Myocyte (in vitro differentiated cells): ENCODE measurements at places on chromosomes 6 and 20.

DNA sequence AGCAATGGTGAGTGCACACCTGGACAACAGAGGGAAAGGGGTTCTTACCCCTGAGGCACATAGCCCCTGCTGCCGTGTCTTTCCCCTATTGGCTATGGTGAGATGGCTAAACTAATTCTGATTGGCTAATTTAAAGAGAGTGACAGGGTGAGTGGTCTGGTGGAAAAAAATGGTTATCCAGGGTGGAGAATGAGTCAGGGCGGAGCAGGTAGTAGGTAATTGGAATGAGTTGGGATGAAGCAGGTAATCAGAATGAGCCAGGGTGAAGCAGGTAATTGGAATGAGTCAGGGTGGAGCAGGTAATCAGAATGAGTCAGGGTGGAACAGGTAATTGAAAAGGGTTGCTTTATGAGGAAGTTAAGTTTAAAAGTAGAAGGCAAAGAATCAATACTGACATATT lies 200.3 kb downstream of the EYA4 start:
- no peak for DNase-seq

GRCh38 chr20:12019715-12020114 lies 102.0 kb downstream of the BTBD3 start:
- DNase-seq, result no peak

DNA sequence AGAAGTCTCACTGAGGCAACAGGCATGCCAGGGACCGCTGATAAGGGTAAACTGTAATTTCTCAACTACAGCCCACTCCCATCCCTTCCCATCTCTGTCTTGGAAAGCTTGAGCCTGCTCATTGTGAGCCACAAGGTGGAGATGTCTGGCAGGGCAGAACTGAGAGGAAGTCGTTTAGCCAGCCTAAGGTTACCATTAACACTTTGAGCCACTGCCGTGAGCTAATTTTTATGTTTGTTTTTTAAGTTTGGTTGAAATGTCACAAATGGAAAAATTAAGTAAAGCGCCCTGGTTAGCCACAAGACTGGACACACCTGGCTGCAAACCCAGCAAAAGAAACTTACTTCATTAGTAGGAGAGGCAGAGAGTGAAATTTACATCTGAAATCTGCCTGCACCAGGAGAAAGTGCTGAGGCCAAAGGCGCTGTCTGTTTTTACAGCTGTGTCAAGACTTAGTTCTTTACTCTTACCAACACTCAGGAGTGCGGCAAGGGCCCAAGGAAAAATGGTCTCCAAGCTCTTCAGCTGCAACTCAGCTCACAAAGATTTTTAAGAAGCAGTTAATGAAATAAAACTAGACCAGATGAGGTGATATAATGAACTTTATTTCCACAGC lies 50.0 kb upstream of the FAM83C start:
- peak; percentile 66 for DNase-seq

GRCh38 chr20:35314816-35315631 lies 22.8 kb upstream of the FAM83C start:
- DNase-seq, result peak; percentile 50

- no peak for DNase-seq
Measured at GRCh38 chr6:147212622-147213021, 8.4 kb downstream of the STXBP5 start.

DNA sequence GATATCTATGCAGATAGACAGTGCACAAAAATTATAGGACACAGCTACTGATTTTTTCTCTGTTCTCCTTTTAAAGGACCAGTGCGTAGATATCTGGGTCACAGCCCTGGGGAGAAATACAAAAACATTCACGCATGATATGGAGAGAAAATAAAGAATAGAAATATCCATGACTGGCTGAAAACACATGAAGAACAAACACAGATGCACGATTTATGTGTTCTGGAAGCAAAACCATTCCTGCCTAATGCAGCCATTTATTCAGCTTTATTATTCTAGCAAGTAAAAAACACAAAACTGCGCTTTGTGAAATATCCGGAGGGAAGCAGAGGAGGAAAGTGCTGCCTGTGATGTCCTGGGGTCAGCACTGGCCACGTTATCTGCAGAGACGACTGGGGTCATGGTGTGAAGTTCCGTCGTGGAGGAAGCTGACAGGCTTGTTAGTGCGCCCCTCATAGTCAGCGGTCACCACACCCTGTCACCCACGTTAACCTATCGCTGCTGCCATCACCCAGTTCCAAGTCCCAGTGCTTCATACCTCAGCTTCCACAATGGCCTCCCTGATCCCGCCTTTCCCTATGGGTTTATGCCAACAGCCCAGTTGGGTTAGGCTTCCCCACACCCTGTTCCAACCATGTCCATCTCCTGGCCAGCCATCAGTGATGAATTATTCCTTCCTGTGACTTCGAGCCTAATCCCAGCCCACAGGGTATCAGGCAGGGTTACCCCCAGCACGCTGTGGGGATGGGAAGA lies 86.6 kb upstream of the RPS6KA2 start:
- no peak for DNase-seq

GRCh38 chr6:16318538-16318937 lies 80.2 kb downstream of the GMPR start:
- DNase-seq, result peak; percentile 95

DNA sequence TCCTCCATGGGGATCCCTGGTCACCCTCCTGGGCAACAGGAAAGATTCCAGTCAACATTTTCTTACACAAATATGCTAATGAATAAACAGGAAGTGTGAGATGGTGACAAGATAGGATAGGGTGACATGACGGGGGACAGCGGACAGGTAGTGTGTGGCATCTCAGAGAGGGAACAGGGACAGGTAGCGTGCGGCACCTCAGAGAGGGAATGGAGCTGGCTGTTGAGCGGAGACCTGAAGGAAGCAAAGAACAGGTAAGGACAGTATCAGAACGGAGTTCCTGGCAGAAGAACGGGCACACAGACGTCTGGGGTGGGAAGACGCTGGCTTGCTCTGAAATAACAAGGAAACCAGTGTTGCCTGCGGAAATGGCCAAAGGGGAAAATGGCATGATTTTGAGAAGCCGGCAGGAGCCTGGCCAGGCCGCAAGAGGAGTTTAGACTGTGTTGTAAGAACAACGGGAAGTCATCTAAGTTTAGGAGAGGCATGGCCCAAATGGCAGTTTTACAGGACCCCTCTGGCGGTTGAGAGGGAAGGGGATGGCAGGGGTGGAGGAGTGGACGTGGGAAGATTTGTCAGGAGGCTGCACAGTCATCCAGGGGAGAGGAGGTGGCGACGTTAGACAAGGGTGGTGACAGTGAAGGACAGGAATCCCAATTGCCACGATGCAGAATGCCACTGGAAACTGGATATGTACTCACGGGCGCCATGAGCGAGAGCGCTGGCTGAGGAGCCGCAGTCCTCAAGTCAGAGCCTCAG lies 111.6 kb downstream of the JPH2 start:
- DNase-seq, result no peak

DNA sequence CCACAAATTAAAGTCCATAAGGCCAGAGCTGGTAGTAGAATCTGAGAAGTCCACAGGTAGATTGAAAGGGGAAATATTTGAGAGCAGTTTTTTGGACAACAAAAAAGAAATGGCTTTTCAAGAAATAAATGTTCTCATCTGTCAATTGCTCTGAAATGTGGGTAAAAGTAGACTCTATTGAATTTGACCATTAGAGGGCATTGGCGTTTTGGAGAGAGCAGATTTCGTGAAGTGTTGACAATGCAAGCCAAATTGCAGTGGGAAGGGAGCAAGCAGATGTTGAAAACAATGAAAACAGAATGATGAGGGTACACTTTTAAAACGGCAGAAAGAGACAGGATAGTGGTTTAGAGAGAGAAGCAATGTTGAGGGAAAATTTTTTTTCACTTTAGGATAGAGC lies 149.1 kb upstream of the FAM83B start:
- DNase-seq, result peak; percentile 28

GRCh38 chr6:31243508-31243907 lies 28.4 kb downstream of the HLA-C start:
- no peak for DNase-seq

DNA sequence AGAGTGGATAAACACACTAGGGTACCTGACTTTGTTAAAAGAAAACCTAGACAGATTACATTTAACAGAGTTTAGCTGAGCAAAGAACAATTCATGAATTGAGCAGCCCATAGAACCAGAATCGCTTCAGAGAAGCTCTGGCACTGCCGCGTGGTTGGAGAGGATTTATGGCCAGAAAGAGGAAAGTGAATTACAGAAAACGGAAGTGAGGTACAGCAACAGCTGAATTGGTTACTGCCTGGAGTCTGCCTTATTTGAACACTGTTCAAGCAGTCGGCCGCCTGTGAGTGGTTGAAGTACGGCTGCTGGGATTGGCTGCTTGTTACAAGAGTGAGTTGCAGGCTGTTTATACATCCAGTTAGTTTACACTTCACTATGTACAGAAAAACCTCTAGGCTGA lies 253.8 kb upstream of the CDYL start:
- no peak for DNase-seq

DNA sequence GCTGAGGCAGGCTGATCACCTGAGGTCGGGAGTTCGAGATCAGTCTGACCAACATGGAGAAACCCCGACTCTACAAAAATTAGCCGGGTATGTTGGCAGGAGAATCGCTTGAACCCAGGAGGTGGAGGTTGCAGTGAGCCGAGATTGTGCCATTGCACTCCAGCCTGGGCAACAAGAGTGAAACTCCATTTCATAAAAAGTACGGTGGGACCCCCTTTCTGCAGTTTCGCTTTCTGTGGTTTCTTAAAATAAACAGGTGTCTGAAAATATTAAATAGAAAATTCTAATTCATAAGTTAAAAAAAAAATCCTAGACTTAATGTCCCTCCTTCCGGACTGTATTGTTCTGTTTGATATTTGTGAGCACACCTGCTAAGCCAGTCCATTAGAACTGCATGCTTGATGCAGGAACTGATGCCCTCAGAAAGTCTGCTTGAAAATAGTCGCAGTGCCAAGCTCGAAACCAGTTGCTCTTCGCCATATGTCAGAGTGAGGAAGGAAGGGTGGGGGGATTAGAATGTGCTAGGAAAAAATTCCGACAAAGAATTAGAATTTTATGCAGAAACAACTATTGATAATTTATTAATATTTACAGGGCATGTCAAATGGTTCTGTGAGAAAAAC lies 85.9 kb downstream of the JARID2 start:
- DNase-seq, result no peak

DNA sequence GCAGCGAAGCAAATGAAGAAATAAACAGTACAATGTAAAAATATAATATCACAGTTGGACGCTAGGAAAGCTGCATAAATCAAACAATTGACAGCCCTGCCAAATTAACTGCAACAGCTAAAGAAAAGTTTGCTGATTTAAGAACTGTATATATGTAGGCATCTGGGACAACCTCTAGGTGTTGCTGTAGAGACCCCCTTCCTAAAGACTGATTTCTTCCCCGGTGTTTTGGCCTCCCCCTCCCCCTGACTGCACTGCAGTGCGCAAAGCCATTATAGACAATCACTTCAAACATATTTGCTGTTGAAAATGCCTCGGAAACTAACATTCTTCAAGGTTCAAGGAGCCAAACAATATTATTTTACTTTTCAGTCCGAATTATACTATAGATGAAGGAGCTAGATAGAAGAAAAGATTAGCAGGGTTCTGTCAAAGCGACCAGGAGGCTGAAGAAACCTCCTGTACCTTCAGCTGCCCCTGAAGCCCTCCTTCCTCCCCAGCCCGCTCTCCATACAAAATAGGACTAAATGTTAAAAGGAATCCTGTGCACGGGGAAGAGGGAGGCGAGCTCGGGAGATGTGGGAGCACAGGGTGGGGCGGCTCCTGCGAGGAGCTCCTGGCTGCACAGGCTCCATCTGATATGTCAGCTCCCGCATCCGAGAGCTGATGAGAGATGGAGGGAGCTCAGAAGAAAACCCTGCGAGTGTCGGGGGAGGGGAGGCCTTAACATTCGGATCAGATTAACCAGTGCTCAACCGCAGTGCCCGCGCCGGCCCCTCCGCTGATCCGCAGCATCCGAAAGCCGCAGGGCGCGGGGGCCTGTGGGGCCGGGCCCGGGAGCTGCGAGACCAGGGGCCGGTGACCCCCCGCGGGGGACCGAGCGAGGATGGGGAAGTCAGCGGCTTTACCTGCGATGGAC lies 822 bp downstream of the ELOVL4 start:
- peak; percentile 35 for DNase-seq

GRCh38 chr20:42775037-42775436 lies 414.7 kb downstream of the PTPRT start:
- DNase-seq, result no peak

- DNase-seq, result no peak
Measured at GRCh38 chr6:122872311-122872710, 83.3 kb downstream of the SMPDL3A start.

- DNase-seq, result no peak
Measured at GRCh38 chr6:90249034-90249433, 47.6 kb downstream of the BACH2 start.

DNA sequence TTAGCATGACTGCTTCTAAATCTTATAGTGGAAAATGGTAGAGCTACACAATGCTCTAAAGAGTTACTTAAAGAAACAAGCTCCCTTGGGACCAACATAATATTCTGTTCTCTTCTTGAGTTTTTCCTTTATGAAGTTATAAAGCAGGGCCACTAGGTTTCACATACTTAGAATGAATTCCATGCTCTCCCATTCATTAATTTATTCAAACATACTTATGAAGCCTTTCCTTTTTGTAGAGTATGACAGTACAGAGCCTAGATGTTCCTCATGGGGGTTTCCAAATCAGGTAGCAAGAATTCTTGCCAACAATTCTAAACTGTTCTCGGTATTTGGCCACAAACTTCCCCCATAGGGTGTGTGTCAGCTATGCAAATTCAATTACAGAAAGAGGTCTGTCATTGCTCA lies 20.6 kb upstream of the FABP7 start:
- no peak for DNase-seq

GRCh38 chr6:2989332-2990247 lies 10.1 kb upstream of the NQO2 start:
- DNase-seq, result peak; percentile 98

- DNase-seq, result no peak
Measured at GRCh38 chr6:7644417-7644816, 54.4 kb downstream of the SNRNP48 start.

GRCh38 chr6:72425003-72425681 lies 196.7 kb upstream of the KCNQ5 start:
- peak; percentile 52 for DNase-seq

DNA sequence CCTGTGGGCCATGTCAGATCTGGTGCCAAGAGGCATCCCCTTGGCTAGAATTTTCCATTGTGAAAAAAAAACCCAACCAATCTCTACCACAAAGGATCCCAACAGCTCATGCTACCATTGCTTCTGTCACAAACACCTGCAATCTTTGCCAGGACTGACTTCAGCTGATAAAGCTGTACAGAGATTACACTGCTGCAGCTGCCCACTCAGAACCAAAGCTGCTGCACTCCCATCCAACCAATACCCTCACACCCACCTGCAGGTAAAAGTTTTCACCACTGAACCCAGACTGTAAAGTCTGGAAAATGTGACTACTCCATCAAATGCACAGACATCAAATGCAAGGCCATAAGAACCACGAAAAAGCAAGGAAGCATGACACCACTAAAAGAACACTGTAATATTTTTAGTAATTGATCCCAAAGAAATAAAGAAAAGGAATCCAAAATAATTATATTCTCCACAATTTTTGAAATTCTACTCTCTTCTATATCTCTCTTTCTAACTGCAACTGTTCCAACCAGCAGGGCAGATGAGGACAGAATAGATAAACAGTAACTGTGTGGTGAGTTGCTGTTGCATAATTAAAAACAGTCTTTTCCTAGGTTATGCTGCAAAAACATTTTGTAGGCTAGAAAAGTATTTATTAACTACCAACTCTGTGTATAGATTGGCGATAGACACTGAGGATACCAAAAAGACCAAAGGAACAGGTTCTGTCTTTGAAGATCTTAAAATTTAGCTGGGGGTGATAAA lies 128.0 kb upstream of the MCHR2 start:
- no peak for DNase-seq

GRCh38 chr20:2116170-2116940 lies 14.7 kb downstream of the STK35 start:
- DNase-seq, result no peak
